ENCODE measurements at places on chromosomes 3 and 15. TPM values are rescaled to one million over a fixed set of nuclear protein-coding genes. Genes with fewer than 3 reads are reported as not detected.

The CPN2 gene
- not detected for total RNA-seq

- peak; percentile 58 for DNase-seq
- H3K4me1 ChIP-seq: peaks cover 32% of the 10 kb centered on the region
- H3K4me3 ChIP-seq: no peak overlapping the region
- H3K27me3 ChIP-seq: peaks cover 4% of the 10 kb centered on the region
- H3K27ac ChIP-seq: peak overlapping the region; percentile 84
- H3K36me3 ChIP-seq: peaks cover 3% of the 10 kb centered on the region
These were observed 9.2 kb upstream of the SLC6A1 start for GRCh38 chr3:10983219-10983916.

The MEIS2 gene
- total RNA-seq: 13.0 TPM

DNA sequence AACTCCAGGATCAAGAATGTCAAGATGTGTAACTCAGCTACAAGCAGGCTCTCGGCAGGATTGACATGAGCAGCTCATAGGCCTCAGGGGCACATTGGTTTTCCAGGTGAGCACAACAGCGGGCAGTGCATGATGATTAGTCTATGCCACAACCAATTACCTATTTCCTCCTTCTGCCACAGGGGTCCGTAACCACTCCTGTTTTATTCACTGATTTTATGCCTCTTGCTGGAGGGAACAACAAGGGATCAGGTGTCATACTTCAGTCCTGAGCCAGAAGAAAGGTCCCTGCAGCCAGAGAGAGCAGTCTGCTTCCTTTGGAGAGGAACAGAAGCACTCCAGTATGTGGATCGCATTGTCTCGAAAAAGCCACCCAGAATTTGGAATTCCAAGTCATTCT lies 35.1 kb upstream of the PTPRG start:
- no peak overlapping the region for H3K27ac ChIP-seq
- H3K4me1 ChIP-seq: no peaks in the 10 kb centered on the region
- DNase-seq: no peak
- no peaks in the 10 kb centered on the region for H3K36me3 ChIP-seq
- peaks cover 4% of the 10 kb centered on the region for H3K27me3 ChIP-seq
- H3K4me3 ChIP-seq: no peak overlapping the region

The UROC1 gene
- not detected for total RNA-seq

GRCh38 chr15:60933900-60934885 lies 294.9 kb downstream of the RORA start:
- no peak overlapping the region for H3K27ac ChIP-seq
- no peak overlapping the region for H3K4me3 ChIP-seq
- H3K4me1 ChIP-seq: peaks cover 2% of the 10 kb centered on the region
- no peak for DNase-seq
- H3K27me3 ChIP-seq: peaks cover 1% of the 10 kb centered on the region

DNA sequence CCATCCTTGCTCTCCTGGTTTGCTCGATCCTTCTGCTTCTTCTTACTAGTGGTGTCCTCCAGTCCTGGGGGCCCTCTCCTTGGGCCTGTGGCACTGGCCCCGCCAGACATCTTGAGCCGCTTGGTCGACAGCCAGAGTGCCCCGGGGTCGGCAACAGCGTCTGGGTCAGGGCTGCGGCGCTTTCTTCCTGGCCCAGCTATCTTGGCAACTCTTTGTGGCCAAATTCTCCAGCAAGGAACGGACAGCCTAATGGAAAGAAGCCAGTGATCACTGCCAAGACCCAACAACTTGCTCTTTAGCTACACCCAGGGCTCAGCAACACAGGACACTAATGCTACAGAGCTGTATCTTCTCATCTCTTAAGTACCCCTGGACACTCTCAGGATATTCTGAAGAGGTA lies 1.6 kb downstream of the USP19 start:
- peaks cover 5% of the 10 kb centered on the region for H3K4me1 ChIP-seq
- peak overlapping the region; percentile 25 for H3K4me3 ChIP-seq
- no peak for DNase-seq
- H3K27ac ChIP-seq: peak overlapping the region; percentile 72
- H3K36me3 ChIP-seq: peaks cover 25% of the 10 kb centered on the region
- H3K27me3 ChIP-seq: peaks cover 2% of the 10 kb centered on the region

DNA sequence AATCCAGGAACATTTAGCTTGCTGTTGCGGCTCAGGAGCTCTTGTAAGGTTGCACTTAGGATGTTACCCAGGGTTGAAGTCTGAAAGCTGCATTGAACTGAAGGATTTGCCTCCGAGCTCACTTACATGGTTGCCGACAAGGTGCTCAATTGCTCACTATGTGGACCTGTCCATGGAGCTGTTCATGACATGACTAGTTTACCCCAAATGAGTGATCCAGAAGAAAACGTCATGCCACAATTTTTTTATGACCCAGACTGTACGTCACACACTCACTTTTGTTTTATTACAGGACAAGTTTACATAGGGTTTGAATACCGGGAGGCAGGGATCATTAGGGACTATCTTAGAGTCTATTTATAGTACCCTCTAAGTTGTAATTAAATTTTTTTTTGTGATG lies 21.0 kb upstream of the CLDN11 start:
- H3K4me1 ChIP-seq: peaks cover 3% of the 10 kb centered on the region
- H3K4me3 ChIP-seq: no peak overlapping the region
- no peaks in the 10 kb centered on the region for H3K27me3 ChIP-seq

- no peaks in the 10 kb centered on the region for H3K4me1 ChIP-seq
- H3K27me3 ChIP-seq: peaks cover 3% of the 10 kb centered on the region
- DNase-seq: no peak
- no peak overlapping the region for H3K4me3 ChIP-seq
These were observed 36.5 kb upstream of the CBLB start for GRCh38 chr3:105905328-105905727.

DNA sequence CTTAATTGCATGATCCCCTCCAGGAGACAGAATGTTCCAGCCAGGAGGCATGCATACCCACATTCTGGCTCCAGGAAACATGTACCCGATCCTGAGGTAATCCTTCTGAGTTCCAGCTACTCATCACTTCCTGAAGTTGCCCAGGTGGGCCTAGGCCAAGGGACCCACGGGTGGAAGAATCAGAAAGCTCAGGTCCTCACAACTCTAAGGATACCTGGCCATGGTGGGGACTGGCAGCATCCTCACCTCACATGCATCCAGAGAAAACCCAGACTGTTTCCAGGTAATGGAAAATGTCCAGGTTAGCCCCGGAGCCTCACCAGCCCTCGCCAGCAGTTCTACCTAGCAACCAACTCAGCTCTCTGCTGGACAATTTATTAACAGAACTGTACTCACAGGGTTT lies 78.2 kb downstream of the DAPK2 start:
- peaks cover 40% of the 10 kb centered on the region for H3K4me1 ChIP-seq
- H3K4me3 ChIP-seq: no peak overlapping the region
- no peak for DNase-seq
- peaks cover 5% of the 10 kb centered on the region for H3K27me3 ChIP-seq

- DNase-seq: peak; percentile 50
- H3K36me3 ChIP-seq: no peaks in the 10 kb centered on the region
- H3K4me3 ChIP-seq: peak within 1 kb of the TSS; percentile 89
These were observed at the start of gene RYR3 for GRCh38 chr15:33310481-33311311. TSS of gene RYR3 (plus strand) at chr15:33310967. CDS start at chr15:33311046, 79 bp downstream.

DNA sequence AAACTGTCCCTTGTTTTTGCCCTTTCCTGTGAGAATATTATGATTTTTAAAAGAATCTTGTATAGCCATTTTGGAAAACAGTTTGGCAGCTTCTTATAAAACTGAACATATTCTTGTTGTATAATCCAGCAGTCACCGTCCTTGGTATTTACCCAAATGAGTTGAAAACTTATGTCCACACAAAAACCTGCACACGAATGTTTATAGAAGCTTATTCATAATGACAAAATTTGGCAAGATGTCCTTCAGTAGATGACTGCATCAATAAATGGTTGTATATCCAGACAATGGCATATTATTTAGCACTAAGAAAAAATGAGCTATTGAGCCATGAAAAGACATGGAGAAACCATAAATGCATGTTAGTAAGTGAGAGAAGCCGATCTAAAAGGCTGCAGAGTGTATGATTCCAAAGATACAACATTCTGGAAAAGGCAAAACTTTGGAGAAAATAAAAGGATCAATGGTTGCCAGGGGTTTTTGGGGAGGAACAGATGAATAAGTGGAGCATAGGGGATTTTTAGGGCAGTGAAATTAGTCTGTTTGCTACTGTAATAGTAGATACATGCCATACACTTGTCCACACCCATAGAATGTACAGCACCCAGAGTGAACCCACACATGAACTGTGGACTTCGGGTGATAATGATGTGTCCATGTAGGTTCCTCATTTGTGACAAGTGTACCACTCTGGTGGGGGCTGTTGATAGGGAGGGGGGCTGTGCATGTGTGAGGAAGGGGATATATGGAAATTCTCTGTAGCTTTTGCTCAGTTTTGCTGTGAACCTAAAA lies 31.7 kb downstream of the LIMD1 start:
- H3K27me3 ChIP-seq: peaks cover 7% of the 10 kb centered on the region
- H3K27ac ChIP-seq: no peak overlapping the region
- no peak for DNase-seq
- H3K4me1 ChIP-seq: peaks cover 28% of the 10 kb centered on the region
- no peak overlapping the region for H3K4me3 ChIP-seq
- peaks cover 24% of the 10 kb centered on the region for H3K36me3 ChIP-seq

GRCh38 chr15:25727116-25727515 lies 136.0 kb downstream of the ATP10A start:
- peaks cover 1% of the 10 kb centered on the region for H3K27me3 ChIP-seq
- DNase-seq: no peak
- H3K36me3 ChIP-seq: no peaks in the 10 kb centered on the region
- no peak overlapping the region for H3K27ac ChIP-seq

The GRK7 gene
- total RNA-seq: 0.10 TPM

GRCh38 chr15:89307791-89308190 lies 26.8 kb downstream of the POLG start:
- no peak for DNase-seq
- no peaks in the 10 kb centered on the region for H3K4me1 ChIP-seq
- no peaks in the 10 kb centered on the region for H3K27me3 ChIP-seq
- peaks cover 14% of the 10 kb centered on the region for H3K36me3 ChIP-seq

- no peaks in the 10 kb centered on the region for H3K36me3 ChIP-seq
- H3K4me3 ChIP-seq: no peak overlapping the region
- no peak for DNase-seq
- no peaks in the 10 kb centered on the region for H3K4me1 ChIP-seq
These were observed 29.1 kb upstream of the SUCLG2 start for GRCh38 chr3:67683522-67683921.

GRCh38 chr3:183253528-183254486 lies 754 bp downstream of the B3GNT5 start:
- H3K4me1 ChIP-seq: peaks cover 4% of the 10 kb centered on the region
- no peak overlapping the region for H3K27ac ChIP-seq
- peak overlapping the region; percentile 85 for H3K4me3 ChIP-seq

DNA sequence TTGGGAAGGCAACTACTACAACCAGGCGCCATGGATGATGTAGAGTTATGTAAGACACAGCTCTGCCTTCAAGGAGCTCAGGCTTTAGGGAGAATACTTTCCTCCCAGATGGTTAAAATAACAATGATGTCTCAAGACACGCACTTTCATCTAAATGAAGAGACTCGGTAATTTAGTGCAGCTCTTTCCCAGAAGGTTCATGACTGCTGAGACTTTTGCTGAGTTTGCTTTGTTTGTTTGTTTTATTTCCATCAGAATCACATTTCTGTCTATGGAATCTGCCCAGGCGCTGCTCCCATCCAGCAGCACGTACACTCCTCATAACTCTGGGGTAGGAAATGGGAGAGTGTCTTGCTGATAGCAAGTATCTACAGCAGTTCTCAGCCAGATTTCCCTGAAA lies 33.9 kb upstream of the MEX3B start:
- H3K27ac ChIP-seq: no peak overlapping the region
- no peaks in the 10 kb centered on the region for H3K4me1 ChIP-seq
- no peaks in the 10 kb centered on the region for H3K36me3 ChIP-seq
- no peak for DNase-seq

- H3K36me3 ChIP-seq: no peaks in the 10 kb centered on the region
- peaks cover 22% of the 10 kb centered on the region for H3K4me1 ChIP-seq
- H3K4me3 ChIP-seq: no peak overlapping the region
- peaks cover 1% of the 10 kb centered on the region for H3K27me3 ChIP-seq
- H3K27ac ChIP-seq: peak overlapping the region; percentile 88
These were observed 24.6 kb upstream of the RSL24D1 start for GRCh38 chr15:55221090-55222011.

The CCDC80 gene
- 3.7 TPM for total RNA-seq

DNA sequence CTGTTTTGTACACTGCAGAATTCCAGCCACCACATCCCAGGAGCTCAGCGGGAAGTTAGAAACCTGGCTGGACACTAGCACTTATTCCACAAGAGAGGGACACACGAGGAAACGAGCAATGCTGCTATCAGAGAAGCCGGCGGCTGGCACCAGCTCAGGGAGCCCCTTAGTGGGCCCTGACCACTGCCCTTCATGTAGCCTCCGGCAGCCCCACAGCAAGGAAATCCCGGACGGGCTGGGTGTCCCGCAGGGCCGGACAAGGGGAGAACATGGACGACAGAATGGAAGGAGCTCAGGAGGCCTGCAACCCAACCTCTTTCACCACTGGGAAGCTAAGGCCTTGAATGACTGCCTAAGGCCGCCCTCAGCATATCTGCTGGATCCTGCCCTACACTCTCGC lies 32.5 kb downstream of the RBPMS2 start:
- H3K4me3 ChIP-seq: no peak overlapping the region
- H3K27ac ChIP-seq: no peak overlapping the region
- DNase-seq: no peak
- H3K36me3 ChIP-seq: peaks cover 6% of the 10 kb centered on the region

DNA sequence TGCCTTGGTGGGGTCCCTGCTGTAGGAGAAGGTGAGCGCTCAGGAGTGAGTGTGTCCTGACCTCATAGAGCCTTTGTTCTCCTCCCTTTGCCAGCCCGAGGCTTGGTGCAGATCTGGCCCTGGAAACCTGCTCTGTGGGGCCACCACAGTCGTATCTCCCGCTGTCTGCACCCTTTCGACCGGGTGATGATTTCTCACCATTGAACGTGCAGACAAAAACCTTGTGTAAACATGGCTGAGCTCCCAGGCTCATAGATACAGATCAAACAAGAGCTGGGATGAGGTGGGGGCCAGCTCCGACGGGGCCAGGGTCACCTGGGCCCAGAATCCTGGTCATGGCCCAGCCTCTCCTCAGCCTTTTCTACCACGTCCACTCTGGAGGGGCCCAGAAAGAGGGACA lies 34.6 kb upstream of the ESYT3 start:
- H3K27ac ChIP-seq: no peak overlapping the region
- H3K4me1 ChIP-seq: no peaks in the 10 kb centered on the region
- peaks cover 4% of the 10 kb centered on the region for H3K36me3 ChIP-seq
- DNase-seq: no peak
- H3K4me3 ChIP-seq: no peak overlapping the region

- no peak overlapping the region for H3K4me3 ChIP-seq
- H3K4me1 ChIP-seq: no peaks in the 10 kb centered on the region
- no peaks in the 10 kb centered on the region for H3K36me3 ChIP-seq
- H3K27me3 ChIP-seq: peaks cover 1% of the 10 kb centered on the region
- DNase-seq: no peak
These were observed 18.2 kb upstream of the COL8A1 start for GRCh38 chr3:99620077-99620767.

- no peak overlapping the region for H3K4me3 ChIP-seq
- H3K4me1 ChIP-seq: peaks cover 14% of the 10 kb centered on the region
- H3K36me3 ChIP-seq: no peaks in the 10 kb centered on the region
- no peaks in the 10 kb centered on the region for H3K27me3 ChIP-seq
These were observed 399.9 kb downstream of the PDCD6IP start for GRCh38 chr3:34198309-34198708.

- no peaks in the 10 kb centered on the region for H3K27me3 ChIP-seq
- H3K4me1 ChIP-seq: no peaks in the 10 kb centered on the region
- no peak for DNase-seq
- no peak overlapping the region for H3K27ac ChIP-seq
- H3K4me3 ChIP-seq: no peak overlapping the region
- H3K36me3 ChIP-seq: no peaks in the 10 kb centered on the region
These were observed 478.7 kb downstream of the MFSD1 start for GRCh38 chr3:159280386-159281191.

GRCh38 chr15:53126144-53126543 lies 336.0 kb upstream of the ONECUT1 start:
- H3K27me3 ChIP-seq: no peaks in the 10 kb centered on the region
- H3K27ac ChIP-seq: no peak overlapping the region
- H3K36me3 ChIP-seq: no peaks in the 10 kb centered on the region
- H3K4me3 ChIP-seq: no peak overlapping the region

Measured in endothelial cell (in vitro differentiated cells).